ENCODE measurements at places on chromosomes 2 and 18.
A peak's percentile ranks its signal among the peaks of the same experiment; 100 is the strongest.

DNA sequence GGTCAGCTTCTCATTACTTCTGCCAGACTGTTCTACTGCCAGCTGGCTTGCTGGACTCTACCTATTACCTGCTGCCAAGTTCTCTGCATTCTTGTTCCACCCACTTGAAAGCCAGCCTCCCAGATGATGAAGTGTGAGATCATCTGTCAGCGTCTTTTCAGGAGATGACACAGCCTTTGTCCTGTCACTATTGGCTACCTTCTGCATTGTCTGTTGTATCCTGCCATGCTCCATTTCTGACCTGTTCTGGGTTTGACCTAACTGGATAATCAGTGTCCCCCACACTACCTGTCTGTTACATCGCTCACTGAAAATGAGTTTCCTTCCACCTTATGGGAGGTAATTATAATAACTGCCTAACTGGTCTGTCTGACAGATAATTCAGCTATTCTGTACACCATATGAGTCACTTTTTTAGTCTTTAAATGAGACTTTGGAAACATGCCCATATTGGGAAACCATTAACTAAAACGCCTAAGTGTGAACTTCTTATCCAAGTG, 520.6 kb downstream of the METTL4 start:
- DNase-seq = no peak

- DNase-seq = no peak
Measured at GRCh38 chr2:45494275-45494977, 116.6 kb downstream of the SRBD1 start.

- no peak for DNase-seq
Measured at GRCh38 chr2:128413014-128413717, 94.5 kb upstream of the HS6ST1 start.

- no peak for DNase-seq
Measured at GRCh38 chr2:47595687-47596086, 187.3 kb upstream of the MSH6 start.

DNA sequence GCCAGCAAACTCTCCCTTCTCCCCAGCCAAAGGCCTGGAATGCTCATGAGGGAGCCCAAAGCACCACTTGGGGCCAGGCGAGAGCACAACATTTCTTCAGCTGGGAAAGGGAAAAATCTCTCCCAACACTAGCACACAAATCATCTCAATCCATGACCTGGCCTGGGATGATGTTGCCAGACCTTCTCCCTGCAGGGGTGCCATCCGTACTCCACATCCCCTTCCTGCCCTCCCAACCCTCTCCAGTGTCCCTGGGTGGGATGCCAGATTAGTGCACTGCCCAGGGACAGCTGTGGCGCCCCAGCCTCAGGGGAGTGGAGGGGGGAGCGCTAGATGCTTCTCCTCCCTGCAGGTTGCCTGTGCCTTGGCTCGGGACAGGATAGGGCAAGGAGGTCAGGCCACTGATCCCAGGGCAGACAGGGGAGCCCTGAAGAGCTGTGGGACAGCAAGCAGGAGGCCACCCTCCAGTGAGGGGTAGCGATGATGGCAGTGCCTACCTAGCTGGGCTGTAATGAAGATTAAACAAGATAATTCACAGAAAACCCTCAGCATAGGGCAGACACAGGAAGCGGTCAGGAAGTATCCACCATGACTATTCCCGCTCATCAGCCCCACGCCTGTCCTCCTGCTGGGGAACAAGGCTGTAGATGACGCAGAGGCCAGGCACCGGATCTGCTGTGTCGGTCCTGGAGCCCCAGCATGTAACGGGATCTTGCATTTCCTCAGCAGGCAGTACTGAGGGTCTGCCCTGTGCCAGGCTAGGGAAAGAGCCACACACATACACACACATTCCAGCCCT, 31.1 kb downstream of the SERTAD2 start:
- no peak for DNase-seq

GRCh38 chr2:22406625-22407024, 978.4 kb upstream of the KLHL29 start:
- no peak for DNase-seq

DNA sequence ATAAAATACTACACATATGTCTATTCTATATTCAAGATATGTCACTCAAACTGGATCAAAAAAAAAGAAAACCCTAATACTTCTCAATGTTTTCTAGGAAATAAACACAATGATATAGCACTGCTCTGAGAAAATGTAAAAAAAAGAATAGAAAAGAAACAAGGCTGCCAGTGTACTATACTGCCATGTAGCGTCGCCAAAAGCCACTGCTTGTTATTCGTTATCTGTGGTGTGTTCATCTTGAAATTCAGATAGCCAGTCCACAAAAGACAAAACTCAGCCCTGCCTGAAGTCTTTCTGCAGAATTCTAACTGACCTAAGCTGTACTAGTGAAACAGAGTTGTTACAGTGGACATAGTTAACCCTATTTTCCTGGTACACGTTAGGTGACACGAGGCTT, 12.2 kb upstream of the YPEL5 start:
- DNase-seq = no peak

- no peak for DNase-seq
Measured at GRCh38 chr2:160558531-160558930, 64.9 kb upstream of the RBMS1 start.

- DNase-seq = no peak
Measured at GRCh38 chr2:148455791-148456190, 188.8 kb upstream of the EPC2 start.

DNA sequence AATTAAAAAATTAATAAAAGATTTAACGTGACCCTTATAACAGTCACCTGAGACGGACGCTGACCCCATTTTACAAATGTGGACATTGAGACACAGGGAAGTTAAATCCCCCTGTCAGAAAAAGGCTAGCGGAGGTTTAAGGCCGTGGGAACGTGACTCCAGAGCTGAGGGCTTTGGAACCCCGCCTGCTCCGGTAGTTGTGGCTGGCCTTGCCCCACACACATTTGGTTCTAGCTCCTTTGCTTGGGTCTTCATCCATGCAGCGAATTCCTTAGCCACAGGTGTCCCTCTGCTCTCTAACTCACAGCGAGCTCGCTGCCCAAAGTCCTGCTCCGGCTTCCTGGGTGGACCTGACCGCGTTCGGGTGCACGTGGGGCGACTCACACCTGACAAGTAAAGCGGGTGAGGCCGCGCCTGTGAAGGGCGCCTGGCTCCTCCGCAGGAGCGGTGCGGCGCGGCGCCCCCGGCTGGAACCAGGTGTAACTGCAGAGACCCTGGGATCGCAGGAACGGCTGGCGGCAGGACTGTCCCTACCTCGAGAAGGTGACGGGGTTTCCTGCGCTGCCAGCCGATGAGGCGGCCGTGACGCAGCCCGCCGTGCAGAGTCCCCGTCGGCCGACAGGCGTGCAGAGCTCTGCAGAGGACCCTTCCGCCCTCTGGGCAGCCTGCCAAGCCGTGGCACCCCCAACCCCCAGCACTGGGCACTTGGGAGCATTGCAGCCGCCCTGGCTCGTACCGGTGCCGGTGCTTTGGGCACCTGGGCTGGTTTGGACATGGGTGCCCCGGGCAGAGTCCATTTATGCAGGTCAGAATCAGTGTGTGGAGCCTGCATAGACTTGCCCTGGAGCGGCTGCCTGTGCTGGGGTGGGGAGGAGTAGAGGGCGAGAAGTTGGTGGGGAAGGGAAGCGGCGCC, 2.4 kb upstream of the PROC start:
- peak; percentile 61 for DNase-seq

- DNase-seq = no peak
Measured at GRCh38 chr2:219459460-219460311, 25.0 kb downstream of the SPEG start.

GRCh38 chr2:66539452-66539851, 104.5 kb downstream of the MEIS1 start:
- no peak for DNase-seq

DNA sequence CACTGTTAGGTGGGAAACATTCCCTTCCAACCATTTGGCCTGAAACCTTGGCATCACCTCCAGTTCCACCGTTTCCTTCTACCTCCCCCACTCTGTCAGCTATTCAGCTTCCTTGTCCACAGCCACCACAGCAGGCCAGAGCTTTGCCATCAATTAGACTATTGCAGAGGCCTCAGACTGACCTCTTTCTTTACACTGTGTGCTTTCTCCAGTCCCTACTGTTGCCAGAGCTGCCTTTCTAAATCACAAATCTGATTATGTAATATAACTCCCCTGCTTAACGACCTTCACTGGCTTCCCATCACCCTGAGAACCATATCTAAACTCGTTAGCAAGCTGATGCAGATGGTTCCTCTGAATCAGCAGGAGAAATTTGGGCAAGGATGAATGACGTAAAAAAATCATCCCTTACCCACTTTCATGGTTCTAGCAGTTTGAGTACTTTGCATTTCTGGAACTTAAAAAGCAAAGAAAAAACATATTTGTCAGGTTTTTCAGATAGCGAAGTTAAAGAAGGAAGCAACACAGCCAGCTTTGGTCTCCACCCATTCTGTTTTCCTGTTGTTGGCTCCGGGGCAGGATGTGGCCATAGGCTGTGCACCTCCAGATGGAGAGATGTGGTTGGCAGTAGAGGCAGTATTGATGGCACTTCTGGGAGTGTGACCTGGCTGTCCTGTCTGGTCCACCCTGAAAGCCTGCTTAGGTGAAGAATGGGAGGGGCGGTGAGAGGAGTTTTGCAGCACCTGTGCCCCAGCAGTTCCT, 422.1 kb downstream of the PARD3B start:
- DNase-seq = peak; percentile 17

GRCh38 chr2:45710468-45710867, 59.0 kb downstream of the PRKCE start:
- DNase-seq = no peak

DNA sequence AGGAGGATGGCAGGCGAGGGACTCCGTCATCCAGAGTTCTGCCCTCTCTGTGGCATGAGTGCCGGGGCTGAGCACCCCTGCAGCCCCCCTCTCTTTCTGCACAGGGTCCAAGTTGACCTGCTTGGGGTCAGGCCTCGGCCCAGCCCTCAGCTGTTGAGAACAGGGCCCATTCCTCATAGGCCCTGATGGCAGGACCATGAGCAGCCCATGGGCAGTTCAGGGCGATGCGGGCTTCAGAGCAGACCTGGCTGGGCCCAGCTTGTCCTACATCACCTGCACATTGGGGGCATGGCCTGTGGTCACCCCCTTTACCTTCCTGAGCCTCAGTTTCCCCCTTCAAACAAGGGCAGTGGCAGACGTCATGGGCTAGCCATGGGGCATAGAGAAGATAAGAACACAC, 238.1 kb downstream of the SEPTIN10 start:
- DNase-seq = no peak

DNA sequence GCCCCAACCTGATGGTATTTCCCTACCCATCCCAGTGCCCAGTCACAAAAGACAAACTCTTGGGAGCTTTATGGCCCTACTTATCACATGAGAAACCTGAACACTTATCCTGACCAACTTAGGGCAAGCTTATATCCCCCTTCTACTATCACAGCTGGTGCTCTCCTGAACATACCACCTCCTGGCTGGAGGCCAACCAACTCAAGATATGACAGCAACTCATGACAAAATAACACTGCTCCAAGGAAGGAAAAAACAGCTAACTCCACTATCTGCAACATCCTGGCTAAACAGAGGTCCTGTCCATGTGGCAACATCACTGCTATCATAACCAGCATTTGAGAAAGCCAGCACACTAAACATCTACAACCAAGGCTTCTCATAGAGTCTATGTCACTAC, 20.9 kb upstream of the CLASP1 start:
- no peak for DNase-seq

GRCh38 chr18:50879302-50880118, 592 bp downstream of the ME2 start:
- DNase-seq = no peak

GRCh38 chr2:96768083-96768561, 7.4 kb downstream of the CNNM4 start:
- DNase-seq = no peak

- no peak for DNase-seq
Measured at GRCh38 chr2:109001201-109001600, 12.2 kb upstream of the EDAR start.

DNA sequence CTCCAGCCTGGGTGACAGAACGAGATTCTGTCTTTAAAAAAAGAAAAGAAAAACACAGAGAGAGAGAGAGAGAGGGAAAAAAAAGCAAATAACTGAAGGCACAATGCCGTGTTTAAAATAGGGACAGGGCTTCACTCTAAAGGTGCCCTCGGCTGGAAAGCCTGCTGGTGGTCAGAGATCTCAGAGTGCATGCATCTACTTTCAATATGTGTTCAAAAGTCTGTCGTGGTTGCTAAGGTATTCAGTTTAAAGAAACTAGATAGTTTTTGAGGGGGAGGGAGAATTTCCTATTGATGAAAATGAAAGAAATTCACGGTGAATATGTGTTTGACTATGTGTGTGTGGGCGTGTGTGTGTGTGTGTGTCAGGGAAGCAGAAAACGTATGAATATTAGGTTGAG, 11.0 kb upstream of the CBLN2 start:
- DNase-seq = no peak

- no peak for DNase-seq
Measured at GRCh38 chr2:51720826-51721225, 688.9 kb upstream of the NRXN1 start.

- DNase-seq = no peak
Measured at GRCh38 chr2:45739796-45740485, 88.5 kb downstream of the PRKCE start.

- DNase-seq = no peak
Measured at GRCh38 chr18:4878480-4878879, 318.6 kb downstream of the AKAIN1 start.

GRCh38 chr2:144950899-144951560, 431.1 kb upstream of the ZEB2 start:
- DNase-seq = no peak

GRCh38 chr2:201542291-201542690, 90.8 kb downstream of the STRADB start:
- no peak for DNase-seq

- DNase-seq = no peak
Measured at GRCh38 chr18:29003194-29003593, 826.3 kb upstream of the CDH2 start.

GRCh38 chr2:225069966-225070365, 27.7 kb upstream of the DOCK10 start:
- no peak for DNase-seq

DNA sequence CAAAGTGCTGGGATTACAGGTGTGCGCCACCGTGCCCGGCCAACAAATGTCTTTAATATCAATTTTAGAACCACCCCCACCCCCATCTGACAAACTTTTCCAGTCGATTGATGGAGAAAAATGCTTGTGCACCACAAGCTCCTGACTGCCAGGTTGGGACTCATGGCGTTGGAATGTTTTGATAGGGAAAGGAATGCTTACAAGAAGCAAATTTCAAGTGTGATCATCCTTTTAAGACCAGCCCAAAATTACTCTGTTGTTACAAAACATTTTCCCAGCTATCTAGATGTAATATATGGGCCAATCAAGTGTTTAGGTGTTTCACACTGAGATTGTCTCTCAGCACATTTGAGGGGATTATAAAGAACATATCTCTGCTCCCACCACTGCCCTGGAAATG, 45.2 kb downstream of the UBXN4 start:
- no peak for DNase-seq

GRCh38 chr18:75844146-75844545, 416.6 kb upstream of the SMIM21 start:
- no peak for DNase-seq

- no peak for DNase-seq
Measured at GRCh38 chr18:3455907-3456685, 6.1 kb downstream of the TGIF1 start.

GRCh38 chr2:120885749-120886148, 150.1 kb downstream of the GLI2 start:
- no peak for DNase-seq

Data from stimulated activated CD8-positive, alpha-beta memory T cell treated with anti-CD3 and anti-CD28 coated beads, Interleukin-12 subunit alpha, Interleukin-12 subunit beta, amount 100 ng/mL, for 1 hour (primary cell).